ENCODE measurements at places on chromosomes 13 and 19.
A peak's percentile ranks its signal among the peaks of the same experiment; 100 is the strongest.

DNA sequence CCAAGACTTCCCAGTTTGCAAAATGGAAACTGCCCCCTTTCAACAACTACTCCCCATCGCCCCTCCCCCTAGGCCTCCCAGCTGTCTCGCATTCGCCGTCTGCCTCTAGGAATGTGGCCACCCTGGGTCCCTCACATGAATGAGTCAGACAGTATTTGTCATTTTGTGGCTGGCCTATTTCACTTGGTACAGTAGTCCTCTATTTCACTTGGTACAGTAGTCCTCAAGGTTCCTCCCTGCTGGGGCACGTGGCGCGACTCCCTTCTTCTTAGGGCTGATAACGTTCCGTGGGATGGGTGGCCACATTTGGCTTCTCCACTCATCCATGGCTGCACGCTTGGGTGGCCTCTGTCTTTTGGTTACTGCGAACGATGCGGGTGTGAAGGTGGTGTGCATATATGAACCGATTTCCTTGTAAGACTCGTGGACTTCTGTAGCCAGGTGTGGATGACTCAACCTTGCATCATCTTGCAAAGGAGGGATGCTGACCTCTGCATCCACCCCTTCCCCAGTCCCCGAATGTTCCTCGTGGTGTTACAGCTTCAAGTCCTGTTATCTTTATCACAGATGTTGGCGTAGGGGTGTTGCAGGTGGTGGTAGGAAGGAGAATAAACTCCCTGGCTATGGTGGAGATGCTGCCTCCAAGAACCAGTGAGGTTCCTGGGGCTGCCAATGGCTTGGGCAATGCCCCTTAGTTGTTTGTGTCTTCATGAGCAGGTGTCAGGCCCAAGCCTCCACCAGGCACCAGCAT is 112.1 kb upstream of the SOX1 start:
- no peak for ATAC-seq

- no peak for ATAC-seq
Observed at GRCh38 chr19:2527171-2527570, 51.2 kb downstream of the GADD45B start.

- ATAC-seq: no peak
Observed at GRCh38 chr19:15780610-15781418, 6.6 kb upstream of the OR10H5 start.

- ATAC-seq: no peak
Observed at GRCh38 chr13:41428155-41428554, 29.2 kb upstream of the RGCC start.

- ATAC-seq: no peak
Observed at GRCh38 chr13:95258619-95259194, 42.5 kb downstream of the ABCC4 start.

DNA sequence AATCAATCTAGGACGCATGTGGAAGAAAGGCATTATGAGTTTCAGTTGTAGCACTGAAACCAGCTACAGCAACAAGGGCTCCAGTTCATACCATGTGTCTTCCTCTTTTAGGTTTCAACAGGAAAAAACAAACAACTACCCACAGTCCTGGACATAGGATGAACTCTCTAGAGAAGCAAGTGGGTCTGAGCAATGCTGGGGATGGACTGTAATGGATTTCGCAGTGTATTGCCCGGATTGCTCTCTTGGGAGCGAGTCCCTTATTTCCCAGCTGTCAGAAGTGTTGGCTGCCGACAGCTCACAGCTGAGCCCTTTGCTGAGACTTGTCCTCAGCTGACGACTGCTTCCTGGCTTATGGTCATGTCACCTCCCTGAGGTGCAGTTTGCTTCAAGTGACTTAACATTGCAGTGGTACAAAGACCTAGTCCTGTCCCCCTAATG is 12.1 kb upstream of the MYCBP2 start:
- no peak for ATAC-seq

GRCh38 chr13:19587635-19588300 is 26.4 kb upstream of the TPTE2 start:
- ATAC-seq: peak; percentile 55
